ENCODE measurements at places on chromosomes 5 and 9. TPM values are rescaled to one million over a fixed set of nuclear protein-coding genes. Genes with fewer than 3 reads are reported as not detected.

- DNase-seq, result no peak
These were observed 61.1 kb downstream of the GRIA1 start for GRCh38 chr5:153551537-153552079.

DNA sequence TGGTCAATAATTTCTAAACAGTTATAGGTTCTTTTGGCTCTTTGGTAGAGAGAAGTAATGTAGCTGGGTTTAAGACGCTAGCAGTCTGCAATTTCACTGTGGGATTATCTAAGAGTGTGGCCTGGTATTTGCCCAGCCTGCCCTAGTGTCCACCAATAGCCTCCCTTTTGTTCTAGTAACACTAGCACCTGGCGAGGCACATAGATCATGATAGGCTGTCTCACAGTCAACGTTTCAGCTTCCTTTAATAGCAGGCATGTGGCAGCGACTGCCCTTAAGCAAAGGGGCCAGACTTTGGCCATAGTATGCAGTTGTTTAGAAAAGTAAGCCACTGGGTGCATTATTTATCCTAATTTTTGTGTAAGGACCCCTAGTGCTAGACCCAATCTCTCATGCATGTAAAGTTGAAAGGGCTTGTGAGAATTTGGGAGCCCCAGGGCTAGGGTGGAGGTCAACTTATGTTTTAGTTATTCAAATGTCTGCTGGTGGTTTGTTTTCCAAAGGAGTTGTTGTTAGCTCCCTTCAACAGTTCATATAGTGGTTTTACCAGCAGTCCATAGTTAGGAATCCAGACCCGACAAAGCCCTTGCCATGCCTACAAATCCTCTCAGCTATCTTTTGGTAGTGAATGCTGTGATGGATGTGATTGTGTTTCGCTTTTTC, 274.3 kb downstream of the HTR1A start:
- DNase-seq, result no peak

GRCh38 chr9:129138476-129139232, 27.4 kb downstream of the PTPA start:
- DNase-seq, result no peak

- no peak for DNase-seq
These were observed 699.4 kb downstream of the PTPRD start for GRCh38 chr9:9913276-9913832.

- DNase-seq, result no peak
These were observed 138.1 kb downstream of the C5orf15 start for GRCh38 chr5:133830281-133830680.

DNA sequence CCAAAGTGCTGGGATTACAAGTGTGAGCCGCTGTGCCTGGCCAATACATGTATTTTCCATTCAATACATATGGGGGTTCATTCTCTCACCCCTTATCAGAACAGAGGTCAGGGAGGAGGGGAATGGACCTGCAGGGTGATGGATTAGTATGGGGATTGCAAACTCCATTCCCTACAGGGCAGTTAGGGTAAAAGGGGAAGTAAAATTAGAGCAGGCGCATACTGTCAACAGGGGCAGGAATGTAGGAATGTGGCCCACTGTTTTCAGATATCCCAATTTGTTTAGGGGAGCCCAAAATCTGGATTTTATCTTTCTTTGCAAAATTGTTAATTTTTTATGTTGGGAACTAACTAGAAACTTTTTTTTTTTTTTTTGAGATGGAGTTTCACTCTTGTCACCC, 46.4 kb upstream of the SLC44A1 start:
- no peak for DNase-seq

GRCh38 chr5:87184605-87185004, 83.1 kb upstream of the RASA1 start:
- DNase-seq, result no peak

DNA sequence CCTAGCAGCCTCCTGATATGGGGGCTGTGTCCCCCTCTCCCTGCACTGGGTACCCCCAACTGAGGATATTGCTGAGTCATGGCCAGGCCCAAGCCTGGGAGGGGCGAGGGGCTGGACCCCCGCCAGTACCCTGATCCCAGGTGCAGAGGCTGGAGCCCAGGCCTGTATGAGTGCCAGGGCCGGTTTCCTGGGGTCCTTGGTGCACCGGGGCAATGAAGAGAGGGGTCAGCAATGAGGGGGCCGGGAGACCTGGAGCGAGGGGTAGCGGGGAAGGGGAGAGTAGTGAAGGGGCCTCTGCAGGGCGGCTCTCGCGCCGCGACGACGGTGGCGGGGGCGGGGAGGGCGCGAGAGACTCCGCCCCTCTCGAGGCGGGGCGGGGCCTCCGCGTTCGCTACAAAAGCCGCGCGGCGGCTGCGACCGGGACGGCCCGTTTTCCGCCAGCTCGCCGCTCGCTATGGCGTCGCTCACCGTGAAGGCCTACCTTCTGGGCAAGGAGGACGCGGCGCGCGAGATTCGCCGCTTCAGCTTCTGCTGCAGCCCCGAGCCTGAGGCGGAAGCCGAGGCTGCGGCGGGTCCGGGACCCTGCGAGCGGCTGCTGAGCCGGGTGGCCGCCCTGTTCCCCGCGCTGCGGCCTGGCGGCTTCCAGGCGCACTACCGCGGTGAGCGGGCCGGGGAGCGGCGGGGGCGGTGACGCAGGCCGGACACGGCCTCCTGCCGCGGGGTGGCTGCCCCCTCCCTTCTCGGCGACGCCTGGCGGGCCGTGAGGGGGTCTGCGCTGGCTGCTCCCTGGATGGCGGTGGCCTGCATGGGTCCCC, at the start of gene SQSTM1:
TSS of gene SQSTM1 (plus strand) at position 423 of the 815 bp plus-strand sequence. CDS start at position 455, 32 bp downstream.
- peak; percentile 85 for DNase-seq

DNA sequence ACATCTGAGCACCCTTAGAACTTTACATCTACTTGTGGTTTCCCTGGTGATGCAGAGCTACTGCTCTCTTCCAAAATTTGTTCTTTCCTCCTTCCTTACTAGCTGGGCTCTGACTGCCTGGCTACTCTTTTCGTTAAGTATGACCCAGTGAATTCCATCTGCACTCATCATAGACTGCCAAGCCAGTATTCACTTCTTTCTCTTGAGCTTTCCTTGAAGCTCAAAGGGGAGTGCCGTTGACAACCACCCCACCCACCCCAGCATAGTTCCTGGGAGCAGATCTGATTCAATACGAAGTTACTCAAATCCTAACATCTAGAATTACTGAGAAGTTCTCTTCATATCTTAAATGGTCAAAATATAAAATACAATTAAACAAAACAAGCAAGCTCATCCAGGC, 190.5 kb downstream of the ADAMTS12 start:
- DNase-seq, result no peak

DNA sequence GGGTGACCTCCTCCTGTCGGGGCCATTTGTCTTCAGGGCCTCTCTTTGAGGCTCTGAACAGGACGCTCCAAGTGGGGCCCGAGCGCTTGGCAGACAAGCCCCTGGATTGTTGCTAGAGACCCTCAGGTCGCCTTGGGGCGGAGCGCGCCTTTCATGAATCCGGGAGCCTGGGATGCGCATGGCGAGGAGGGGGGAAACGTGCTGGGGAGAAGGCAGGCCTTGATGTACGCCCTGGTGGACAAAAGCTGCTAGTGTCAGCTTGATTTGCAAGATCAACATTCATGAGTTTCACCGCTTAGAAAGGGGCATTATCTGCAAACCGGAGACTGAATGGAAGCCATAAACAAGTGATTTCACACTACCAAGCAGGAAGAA, 226.3 kb downstream of the SMARCA2 start:
- peak; percentile 4 for DNase-seq

DNA sequence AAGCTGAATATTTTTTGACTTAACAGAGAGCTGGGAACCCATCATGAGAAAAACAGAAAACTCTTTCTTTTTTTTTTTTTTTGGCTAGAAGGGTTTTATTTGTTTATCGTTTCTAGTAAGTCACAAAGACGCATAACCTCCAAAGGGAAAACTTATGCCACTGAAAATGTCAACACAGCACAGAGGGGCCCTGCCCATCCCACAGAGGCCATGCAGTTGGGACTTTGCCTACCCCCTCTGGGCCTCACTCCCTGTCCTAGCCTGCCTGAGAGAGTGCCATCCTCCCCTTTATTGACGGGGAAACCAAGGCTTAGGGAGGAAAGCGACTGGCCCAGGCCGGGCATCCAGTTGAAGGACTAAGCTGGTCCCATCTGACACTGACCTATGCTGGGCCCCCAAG, 74.7 kb downstream of the VAV2 start:
- no peak for DNase-seq

DNA sequence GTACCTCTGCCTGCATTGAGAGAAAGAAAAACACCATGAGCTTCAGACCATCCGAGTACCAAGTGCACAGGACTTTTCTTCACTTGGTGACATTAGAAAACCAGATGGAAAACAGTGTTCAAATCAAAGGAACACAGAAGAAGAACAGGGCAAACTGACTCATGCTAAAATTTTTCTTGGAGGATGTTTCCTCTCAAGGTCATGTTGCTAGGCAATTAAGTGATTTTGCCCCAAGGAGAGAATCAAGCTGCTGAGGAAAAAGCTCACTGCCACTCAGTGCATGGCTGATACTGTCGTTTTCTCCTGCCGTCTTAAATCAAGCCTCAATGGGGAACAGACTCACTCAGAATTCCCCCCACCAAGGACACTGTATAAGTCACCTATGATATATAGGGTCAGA, 57.9 kb upstream of the SIMC1 start:
- no peak for DNase-seq

GRCh38 chr9:32672469-32672868, 37.0 kb upstream of the TAF1L start:
- no peak for DNase-seq

DNA sequence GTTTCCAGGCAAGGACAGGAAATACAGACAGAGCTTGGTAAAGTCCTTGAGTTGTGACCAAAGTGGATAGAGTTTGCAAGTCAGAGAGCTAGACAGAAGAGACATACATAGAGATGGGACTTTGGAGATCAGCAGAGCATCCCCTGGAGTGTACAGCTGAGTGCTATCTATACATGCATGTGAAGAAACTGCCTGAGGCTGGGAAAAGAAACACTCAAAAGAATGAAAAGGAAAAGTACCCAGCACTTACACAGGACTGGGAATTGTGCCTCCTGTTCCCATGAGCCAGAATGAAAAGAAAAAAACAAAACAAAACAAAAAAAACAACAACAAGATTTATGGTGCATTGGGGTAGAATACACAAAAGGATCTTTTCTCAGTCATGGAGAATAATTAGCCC, 606.4 kb downstream of the ZNF608 start:
- DNase-seq, result no peak

- no peak for DNase-seq
These were observed 318.4 kb downstream of the IRX2 start for GRCh38 chr5:2433086-2433485.

GRCh38 chr9:99822806-99823591, 1.3 kb downstream of the NR4A3 start:
- peak; percentile 58 for DNase-seq

DNA sequence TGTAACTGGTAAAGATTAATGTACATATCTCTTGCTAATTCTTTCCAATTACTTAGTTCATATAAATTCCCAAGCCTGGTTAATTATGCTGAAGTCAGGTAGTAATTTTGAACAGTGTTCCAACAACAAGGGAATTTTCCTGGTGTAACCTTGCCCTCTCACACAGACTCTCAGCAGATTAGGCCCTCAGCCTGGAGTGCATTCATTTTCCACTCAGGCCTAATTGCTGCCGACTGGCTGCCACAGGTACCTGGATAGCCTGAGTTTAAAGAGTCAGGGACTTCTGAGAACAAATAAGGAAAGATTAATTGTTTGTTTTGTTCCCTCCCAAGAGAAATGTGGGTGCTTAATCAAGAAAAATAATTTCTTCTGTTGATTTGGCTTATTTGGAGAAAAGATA, 71.4 kb downstream of the PPIC start:
- DNase-seq, result no peak

DNA sequence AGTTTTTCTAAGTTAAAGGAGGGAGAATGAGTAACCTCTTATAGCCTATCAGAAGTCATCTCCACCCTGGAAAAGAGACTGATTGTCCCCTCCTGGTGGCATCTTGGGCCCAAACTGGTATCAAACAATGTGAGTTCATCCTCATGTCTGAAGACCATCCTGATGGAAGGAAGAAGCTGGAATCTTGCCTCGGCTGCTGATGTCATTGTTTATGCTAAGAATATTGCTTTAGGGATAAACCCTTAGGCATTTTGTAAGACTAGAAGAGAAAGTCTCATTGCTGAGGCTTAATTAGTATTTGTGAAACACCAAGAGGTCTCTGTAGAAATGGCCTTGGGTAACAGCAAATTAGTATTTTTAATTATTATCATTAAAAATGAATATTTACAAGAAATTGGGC, 65.7 kb upstream of the KCNN2 start:
- DNase-seq, result no peak

DNA sequence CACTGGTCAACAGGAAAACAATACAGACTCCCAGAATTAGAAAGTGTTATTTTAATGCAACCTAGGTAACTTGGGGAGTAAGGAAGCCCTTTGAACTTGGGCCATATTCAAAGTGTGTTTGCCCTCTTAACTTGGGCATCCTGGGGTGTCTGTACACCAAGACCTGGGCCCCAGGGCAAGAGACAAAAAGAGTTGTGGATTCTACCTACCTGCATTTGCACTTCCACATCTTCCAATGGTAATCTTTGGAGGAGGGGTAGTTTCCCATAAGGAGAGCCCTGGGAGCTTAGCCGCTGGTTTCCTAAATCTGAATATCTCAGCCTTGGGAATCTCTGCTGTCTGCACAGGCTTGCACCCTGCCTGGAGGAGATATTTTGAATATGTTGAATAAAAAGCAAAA, 8.5 kb downstream of the WNT8A start:
- DNase-seq, result no peak

DNA sequence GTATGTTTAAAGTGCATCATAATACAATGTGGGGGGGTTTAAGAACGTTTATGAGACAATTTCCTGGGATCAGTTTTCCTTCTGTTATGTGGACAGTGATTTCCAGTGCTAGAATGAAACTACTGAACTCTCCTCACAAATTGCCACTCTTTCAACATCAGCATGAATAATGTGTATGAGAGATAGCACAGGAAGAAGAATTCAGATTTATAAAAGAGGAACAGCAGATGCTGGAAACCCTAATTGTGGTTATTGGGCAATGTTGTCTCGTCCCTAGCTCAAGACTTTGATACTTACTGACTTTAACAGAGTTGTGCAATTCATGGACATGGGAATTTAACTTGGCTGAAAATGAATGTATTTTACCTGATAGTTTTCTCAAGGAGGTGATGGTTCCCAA, 410.8 kb upstream of the MEF2C start:
- DNase-seq, result no peak

GRCh38 chr5:150595466-150596031, 44.9 kb upstream of the SYNPO start:
- DNase-seq, result no peak

GRCh38 chr5:163094492-163095180, 342.8 kb upstream of the CCNG1 start:
- no peak for DNase-seq

Gene PCDHA6
- not detected for total RNA-seq

Gene SMIM33
- 0.53 TPM for total RNA-seq

Gene DCAF10
- total RNA-seq, result 6.9 TPM

Gene CENPP
- total RNA-seq, result 22.3 TPM

Gene ACOT12
- not detected for total RNA-seq

Gene GPX3
- not detected for total RNA-seq

Gene CCL19
- total RNA-seq, result not detected

Gene IFNA13
- total RNA-seq, result not detected

Gene OR1J2
- total RNA-seq, result not detected

Gene MACROH2A1
- 166 TPM for total RNA-seq

Gene CNTFR
- total RNA-seq, result not detected

Gene CDO1
- total RNA-seq, result not detected

Gene PCAT7
- not detected for total RNA-seq
